Muscle of leg (tissue), 16 donors: ENCODE measurements at places on chromosomes 13 and 19. TPM values are rescaled to one million over a fixed set of nuclear protein-coding genes. Genes with fewer than 3 reads are reported as not detected.
A peak's percentile ranks its signal among the peaks of the same experiment; 100 is the strongest.

DNA sequence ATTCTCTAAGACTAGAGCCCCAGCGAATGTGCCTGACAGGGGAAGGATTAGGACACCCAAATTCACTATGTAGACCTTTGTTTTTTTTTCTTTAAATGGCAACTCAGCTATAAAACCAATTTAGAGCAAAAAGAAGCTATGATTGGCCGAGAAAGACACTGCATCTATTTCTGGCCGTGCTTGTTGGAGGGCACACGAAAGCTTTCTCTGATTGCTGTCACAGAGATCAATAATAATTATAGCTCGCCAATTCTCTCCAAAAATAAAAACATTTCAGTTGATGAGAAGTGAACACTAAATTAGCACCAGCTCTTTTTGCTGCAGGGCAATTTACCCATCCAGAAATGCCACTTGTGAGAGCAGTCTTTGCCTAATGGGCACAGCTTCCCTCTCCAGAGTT, 31.2 kb downstream of the CBY2 start:
- no peaks in the 10 kb centered on the region for H3K36me3 ChIP-seq
- H3K27ac ChIP-seq = no peak overlapping the region
- H3K4me3 ChIP-seq = no peak overlapping the region
- H3K4me1 ChIP-seq = no peaks in the 10 kb centered on the region
- DNase-seq = no peak

DNA sequence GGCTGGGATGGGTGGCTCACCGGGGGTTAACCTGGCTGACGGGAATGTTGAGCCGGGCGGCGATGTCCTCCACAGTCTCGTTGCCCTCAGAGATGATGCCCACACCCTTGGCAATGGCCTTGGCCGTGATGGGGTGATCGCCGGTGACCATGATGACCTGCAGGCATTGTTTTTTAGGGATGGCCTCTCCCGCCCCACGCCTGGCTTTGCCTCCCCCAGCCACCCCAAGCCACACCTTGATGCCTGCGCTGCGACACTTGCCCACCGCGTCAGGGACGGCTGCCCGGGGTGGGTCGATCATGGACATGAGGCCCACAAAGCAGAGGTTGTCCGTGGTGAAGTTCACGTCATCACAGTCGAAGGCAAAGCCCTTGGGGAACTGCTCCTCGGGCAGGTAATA, 16.1 kb downstream of the ATP1A3 start:
- H3K36me3 ChIP-seq = no peaks in the 10 kb centered on the region
- no peaks in the 10 kb centered on the region for H3K4me1 ChIP-seq
- H3K27ac ChIP-seq = no peak overlapping the region
- DNase-seq = no peak
- no peaks in the 10 kb centered on the region for H3K27me3 ChIP-seq
- H3K4me3 ChIP-seq = no peak overlapping the region

GRCh38 chr19:35587321-35587720, 1.3 kb downstream of the PMIS2 start:
- H3K27me3 ChIP-seq = peaks cover 2% of the 10 kb centered on the region
- H3K4me3 ChIP-seq = no peak overlapping the region
- no peak overlapping the region for H3K27ac ChIP-seq
- no peak for DNase-seq
- H3K36me3 ChIP-seq = no peaks in the 10 kb centered on the region
- no peaks in the 10 kb centered on the region for H3K4me1 ChIP-seq

- no peaks in the 10 kb centered on the region for H3K4me1 ChIP-seq
- no peak for DNase-seq
- no peak overlapping the region for H3K4me3 ChIP-seq
- peaks cover 11% of the 10 kb centered on the region for H3K36me3 ChIP-seq
- H3K27ac ChIP-seq = no peak overlapping the region
Measured at GRCh38 chr13:77267362-77267761, 59.5 kb downstream of the MYCBP2 start.

GRCh38 chr13:105774739-105775460, 760.6 kb downstream of the EFNB2 start:
- no peaks in the 10 kb centered on the region for H3K4me1 ChIP-seq
- no peak overlapping the region for H3K27ac ChIP-seq
- no peaks in the 10 kb centered on the region for H3K36me3 ChIP-seq
- H3K4me3 ChIP-seq = no peak overlapping the region
- no peak for DNase-seq

DNA sequence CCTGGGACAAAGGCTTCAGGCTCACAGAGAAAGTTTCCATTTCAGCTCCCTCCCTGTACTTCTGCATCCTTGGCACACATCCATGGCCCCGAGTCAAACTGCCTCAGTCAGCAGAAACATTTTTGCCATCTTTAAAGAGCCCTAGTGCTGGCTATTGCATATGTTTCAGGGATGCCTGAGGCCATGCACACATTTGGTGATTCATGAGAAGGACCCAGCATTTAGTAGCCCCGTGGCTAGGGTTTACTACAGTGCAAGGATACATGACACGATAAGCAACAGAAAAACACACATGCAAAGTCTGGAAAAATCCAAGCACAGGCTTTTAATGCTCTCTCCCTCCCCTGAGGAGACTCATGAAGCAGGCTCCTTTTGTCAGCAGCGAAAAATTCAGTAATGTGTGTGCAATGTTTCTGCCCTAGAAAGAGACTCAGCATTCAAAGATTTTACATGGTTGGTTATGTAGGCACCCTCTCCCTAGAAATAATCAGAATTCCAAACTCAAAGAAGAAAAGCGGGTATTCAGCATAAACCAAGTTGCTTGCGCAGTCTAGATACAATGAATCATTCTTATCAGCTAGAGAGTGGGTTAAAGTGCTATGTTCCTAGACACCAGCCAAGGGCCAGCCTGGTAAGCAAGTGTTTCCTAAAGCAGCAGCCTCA, 17.6 kb downstream of the ACOD1 start:
- peaks cover 26% of the 10 kb centered on the region for H3K4me1 ChIP-seq
- DNase-seq = peak; percentile 93
- H3K27me3 ChIP-seq = no peaks in the 10 kb centered on the region
- no peak overlapping the region for H3K4me3 ChIP-seq

IGFL2 gene
- total RNA-seq = 0.09 TPM

ZNF221 gene
- total RNA-seq = 7.6 TPM
